ENCODE measurements at places on chromosomes 6 and 20. TPM values are rescaled to one million over a fixed set of nuclear protein-coding genes. Genes with fewer than 3 reads are reported as not detected.

Gene TEAD3
- 5.0 TPM for total RNA-seq

DNA sequence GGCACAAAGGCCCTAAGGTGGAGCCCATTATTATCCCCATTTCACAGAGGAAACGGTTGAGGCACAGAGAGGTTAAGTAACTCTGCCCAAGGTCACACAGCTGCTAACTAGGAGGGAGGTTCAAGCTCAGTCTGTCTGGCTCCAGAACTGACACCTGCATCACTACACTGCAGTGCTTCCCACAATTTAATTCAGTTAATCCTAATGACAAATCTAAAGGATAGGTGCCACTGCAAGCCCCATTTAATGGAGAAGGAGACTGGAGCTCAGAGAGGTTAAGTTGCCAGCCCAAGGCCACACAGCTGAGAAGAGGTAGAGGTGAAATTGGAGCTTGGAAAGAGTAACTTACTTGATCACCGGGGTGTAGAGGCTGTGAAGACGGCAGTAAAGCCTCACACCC, 148.8 kb downstream of the PREX1 start:
- DNase-seq: no peak

GRCh38 chr6:108952776-108953486, 104.7 kb downstream of the ARMC2 start:
- DNase-seq: no peak

DNA sequence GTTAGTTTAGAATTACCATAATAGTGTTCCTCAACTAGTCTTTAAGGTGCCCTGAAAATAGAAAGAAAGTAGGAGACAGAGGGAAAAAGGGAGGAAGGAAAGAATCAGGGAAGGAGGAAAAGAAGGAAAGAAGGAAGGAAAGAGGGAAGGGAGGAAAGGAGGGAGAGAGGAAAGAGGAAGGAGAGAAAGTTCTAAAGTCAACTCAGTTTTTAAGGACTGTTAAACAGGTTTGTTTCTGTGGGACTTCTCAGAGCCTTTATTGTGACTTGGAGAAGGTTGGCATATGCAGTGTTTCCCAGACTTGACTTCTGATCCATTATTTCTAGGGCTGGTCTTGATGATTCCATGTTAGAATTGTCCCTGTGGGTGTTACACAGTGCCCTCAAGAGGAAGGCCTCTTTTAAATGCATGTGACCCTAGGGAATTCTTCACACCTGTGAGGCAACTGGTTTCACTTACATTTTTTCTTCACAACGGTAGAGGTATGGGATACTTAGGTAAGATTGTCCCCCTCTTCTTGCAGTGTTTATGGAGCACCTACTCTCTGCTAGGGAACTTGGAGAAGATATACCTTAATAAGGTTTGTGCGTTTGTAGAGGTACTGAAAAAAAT, 132.7 kb upstream of the GMDS start:
- no peak for DNase-seq

- peak; percentile 62 for DNase-seq
Measured at GRCh38 chr6:44221291-44221960, 2.0 kb upstream of the SLC29A1 start.

DNA sequence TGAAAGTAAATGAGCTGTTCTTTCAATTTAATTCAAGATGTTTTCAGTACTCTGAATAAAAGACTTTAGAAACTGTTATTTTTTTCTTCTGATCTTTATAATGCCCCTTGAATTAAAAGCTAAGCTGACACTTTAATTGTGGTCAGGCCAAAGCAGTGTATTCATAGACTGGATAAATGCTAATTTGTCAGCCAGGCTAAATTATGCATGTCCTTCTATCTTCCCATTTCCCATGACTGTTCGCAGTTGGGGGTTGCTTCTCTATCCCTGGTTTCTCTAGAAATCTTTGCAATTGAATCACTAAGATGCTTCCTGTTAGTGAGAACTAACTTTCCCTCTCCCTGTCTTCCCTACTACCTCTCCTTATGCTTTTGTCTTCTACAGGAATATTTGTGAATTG, 396.2 kb downstream of the RFPL4B start:
- no peak for DNase-seq

DNA sequence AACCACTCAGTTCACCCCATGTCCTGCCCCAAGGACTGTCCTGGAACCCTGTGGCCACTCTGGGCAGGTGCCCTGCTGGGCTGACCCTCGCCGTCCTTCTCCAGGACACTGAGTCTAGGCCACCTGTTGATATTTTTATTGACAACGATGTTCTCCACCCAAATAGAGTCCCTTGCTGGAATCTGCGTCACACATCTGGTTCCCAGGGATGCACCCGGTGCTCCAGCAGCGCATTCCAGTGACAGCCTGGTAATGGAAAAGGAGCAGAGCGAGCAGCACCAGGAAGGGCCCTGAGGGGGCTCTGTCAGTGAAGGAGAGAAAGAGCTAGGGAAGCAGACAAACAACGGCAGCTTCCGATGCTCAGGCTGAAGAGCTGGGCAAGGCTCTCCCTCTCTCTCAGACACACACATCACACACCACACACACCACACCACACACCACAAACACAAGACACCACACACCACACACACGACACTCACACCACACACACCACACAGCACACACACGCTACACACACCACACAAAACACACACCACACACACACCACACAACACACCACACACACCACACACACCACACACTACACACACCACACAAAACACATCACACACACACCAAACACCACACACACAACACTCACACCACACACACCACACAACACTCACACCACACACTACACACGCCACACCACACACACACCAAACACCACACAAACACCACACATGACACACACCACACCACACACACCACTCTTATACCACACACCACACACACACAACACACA, 117.9 kb upstream of the THBS2 start:
- peak; percentile 16 for DNase-seq

GRCh38 chr20:63274381-63275228, 2.0 kb downstream of the ARFGAP1 start:
- DNase-seq: no peak

DNA sequence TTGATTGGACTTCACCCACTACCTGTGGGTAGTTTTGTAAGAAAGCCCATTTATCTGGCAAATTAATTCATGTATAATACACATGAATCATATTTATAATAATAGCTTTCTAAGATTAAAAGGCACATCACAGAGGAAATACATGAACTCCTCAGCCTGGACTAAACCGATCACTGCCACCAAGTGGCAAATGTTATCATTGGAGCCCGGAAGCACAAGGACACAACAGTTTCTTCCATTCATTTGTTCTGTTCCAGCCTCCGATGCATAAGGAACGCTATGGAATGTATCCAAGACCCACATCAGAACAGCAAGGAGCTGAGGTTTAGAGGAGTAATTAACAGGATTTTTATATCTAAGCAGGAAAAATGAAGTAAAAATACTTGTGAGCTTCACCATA, 13.9 kb upstream of the IPCEF1 start:
- DNase-seq: peak; percentile 58

Gene CENPW
- 15.0 TPM for total RNA-seq

- DNase-seq: no peak
Measured at GRCh38 chr6:7974565-7974937, 64.0 kb upstream of the TXNDC5 start.

DNA sequence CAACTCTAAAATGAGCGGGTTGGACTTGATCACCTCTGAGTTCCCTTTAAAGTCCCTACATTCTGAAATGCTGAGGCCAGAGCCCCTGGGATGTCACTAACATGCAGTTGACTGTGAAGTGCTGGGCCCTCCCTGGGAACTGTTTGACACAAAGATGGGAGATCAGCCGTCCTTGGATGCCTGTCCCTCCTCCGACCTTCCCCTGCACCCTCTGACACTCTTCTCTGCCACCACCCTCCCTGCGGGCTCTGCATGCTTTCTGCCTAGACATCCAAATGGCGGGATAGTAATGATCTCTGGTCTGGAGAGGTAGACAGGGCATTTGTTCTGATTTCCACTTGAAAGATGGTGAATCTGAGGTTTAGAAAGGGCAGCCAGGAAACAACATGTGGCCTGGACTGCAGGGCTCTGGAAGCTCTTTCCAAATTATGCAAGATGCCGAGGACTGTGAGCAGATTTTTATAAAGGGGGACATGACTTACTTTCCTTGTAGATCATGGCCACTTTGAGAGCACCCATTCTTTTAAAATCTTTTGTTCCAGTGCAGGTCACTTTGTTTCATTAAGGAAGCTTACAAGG, 113.2 kb downstream of the ZDHHC14 start:
- no peak for DNase-seq

DNA sequence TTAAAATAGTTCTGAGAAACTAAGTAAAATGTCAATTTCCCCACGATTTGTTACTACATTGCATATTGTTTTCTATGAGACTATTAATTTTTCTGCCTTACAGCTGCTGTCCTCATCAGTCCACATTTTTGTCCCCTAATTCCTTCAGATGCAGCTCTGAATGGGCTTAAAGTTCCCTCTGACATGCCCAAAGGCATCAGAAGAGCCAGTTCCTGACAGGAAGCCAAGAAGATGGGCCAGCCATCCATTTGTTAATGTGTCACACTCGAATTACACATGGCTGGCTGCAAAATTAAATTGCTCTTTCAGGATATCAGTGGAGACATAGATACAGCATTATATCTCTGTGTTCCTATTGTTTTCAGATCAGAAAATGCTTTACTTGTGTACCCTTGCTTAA, 1223.0 kb downstream of the EPHA7 start:
- DNase-seq: no peak

- no peak for DNase-seq
Measured at GRCh38 chr20:12179692-12180091, 262.0 kb downstream of the BTBD3 start.

Gene GJA10
- total RNA-seq: not detected

DNA sequence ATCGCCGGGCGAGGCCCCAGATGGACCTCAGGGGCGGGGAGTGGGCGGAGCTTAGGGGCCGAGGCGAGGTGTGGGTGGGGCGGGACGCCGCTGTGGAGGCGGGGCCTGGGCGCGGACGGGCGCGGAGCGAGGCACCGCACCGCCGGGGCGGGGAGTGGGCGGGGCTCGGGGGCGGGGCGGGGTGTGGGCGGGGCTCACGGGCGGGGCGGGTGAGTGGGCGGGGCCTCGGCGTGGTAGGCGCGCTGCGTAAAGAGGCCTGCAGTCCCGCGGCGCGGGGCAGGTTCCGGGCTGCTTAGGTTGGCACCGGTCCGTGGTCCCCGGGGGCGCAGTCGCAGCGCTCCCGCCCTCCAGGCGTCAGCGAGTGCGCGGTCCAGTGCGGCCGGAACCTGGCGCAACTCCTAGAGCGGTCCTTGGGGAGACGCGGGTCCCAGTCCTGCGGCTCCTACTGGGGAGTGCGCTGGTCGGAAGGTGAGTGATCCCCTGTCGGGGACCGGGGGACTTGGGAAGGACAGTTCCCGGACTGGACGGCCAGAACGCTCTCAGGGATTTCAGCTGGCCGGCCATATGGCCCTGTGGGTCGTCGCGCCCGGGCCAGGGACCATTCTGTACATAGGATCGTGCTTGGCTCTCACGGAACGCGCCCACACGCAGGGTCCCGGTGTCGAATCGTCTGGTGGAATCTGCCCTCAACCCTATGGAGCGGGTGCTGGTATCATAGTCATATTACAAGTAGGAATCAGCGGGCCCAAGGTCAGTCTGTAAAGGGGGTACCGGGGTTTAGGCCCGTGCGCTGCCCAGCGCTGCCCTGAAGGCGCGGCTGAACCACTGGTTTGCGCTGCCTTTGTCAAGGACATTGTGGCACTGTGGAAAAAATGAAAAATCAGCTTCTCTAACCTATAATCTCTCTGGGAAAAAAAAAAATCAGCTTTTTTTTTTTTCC, at the start of gene NQO2:
Gene NQO2 (plus strand): TSS at position 277 of the 940 bp plus-strand sequence. CDS start 6,659 bp downstream, outside the sequence.
- DNase-seq: peak; percentile 73

Gene VWA7
- 0.28 TPM for total RNA-seq

GRCh38 chr6:142489722-142490610, 188.2 kb downstream of the ADGRG6 start:
- no peak for DNase-seq

- no peak for DNase-seq
Measured at GRCh38 chr20:22385602-22386305, 198.6 kb downstream of the FOXA2 start.

- peak; percentile 56 for DNase-seq
Measured at GRCh38 chr20:5529331-5530148, 212.8 kb upstream of the PROKR2 start.

- no peak for DNase-seq
Measured at GRCh38 chr6:97110149-97110548, 172.9 kb downstream of the MMS22L start.

Gene CTAGE9
- total RNA-seq: not detected

Gene TAAR6
- total RNA-seq: not detected

DNA sequence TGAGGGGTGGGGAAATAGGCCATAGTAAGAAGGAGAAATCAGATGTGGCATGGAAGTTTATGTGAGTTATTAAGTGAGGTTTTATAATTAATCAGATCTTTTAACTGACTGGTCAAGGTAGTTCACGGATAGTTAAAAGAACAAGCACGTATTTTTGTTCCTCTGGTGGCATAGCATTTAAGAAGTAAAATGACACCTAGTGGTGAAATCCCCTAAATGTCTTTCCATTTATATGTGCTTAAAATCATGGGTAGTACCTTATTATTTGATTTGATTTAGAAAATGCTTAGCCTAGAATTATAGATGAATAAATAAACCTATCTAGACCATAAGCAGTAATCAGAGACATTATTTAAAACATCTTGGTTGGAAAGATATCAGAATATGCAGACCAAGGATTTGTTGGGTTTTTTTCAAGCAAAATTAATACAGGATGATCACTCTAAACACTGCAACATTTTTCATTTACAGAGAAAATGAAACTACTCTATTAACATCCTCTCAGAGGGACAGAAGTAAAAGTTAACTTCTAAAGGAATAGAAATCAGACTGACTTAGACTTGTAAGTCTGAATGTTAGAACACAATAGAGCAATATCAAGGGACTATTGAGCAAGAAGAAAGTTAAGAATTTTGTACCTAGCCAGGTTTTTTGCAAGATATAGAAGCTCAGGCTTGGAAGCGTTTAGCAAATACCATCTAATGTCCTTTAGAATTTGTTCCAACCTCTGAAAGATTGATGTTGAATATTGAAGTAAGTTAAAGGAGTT, 81.1 kb downstream of the STXBP5 start:
- peak; percentile 65 for DNase-seq

Gene HLA-DRB5
- total RNA-seq: not detected
